ENCODE measurements at places on chromosomes 6 and 20. TPM values are rescaled to one million over a fixed set of nuclear protein-coding genes. Genes with fewer than 3 reads are reported as not detected.

GRCh38 chr6:147738516-147739162 is 230.1 kb downstream of the SAMD5 start:
- peaks cover 10% of the 10 kb centered on the region for H3K4me1 ChIP-seq
- no peak overlapping the region for H3K4me3 ChIP-seq
- no peak for DNase-seq
- no peaks in the 10 kb centered on the region for H3K36me3 ChIP-seq
- H3K27ac ChIP-seq: no peak overlapping the region

DNA sequence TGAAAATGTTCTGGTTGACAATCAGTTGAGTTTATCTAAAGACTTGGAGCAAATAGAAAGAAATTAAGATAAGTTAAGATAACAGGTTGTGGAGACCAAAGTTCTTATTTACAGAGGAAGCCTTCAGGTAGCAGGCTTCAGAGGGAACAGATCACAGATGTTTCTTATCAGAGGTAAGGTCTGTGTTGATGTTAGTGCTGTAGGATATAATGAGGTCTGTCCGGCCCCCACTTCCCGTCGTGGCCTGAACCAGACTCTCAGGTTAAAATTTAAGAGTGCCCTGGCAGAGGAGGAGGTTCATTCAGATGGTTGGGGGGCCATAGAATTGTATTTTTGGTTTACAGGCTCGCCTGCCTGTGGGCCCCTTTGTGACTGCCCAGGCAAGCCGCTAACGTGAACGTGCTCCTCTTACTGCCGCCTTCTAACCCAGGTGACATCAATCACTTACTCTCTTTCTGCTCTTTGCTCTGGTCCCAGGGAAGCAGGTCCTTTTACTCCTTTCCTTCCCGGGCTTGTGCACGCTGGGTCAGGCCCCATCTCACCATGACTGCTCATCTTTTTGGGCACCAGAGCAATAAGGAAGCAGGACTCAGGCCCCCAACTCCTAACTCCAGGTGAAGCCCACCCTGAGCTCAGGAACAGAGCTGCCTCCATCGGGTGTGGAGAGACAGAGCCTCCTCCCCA is 18.3 kb upstream of the UNC93A start:
- H3K4me3 ChIP-seq: no peak overlapping the region
- no peaks in the 10 kb centered on the region for H3K36me3 ChIP-seq
- no peaks in the 10 kb centered on the region for H3K4me1 ChIP-seq
- H3K27me3 ChIP-seq: peaks cover 7% of the 10 kb centered on the region
- DNase-seq: no peak

DNA sequence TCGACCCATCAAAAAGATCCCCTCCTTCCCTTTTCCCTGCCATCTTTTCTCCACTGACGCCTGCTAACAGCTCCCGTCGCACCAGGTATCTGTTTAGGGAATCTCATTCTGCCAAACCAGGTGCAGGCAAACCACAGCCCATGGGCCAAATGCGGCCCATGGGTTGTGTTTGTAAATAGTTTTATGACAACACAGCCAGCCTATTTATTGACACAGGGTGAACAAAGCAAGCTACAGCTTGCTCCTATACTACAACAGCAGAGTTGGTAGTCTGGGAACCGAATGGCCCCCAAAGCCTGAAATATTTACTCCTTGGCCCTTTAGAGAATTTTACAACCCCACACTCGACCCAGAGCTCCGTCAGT is 16.4 kb downstream of the NFATC2 start:
- no peak overlapping the region for H3K4me3 ChIP-seq
- H3K27me3 ChIP-seq: no peaks in the 10 kb centered on the region
- H3K27ac ChIP-seq: no peak overlapping the region

DNA sequence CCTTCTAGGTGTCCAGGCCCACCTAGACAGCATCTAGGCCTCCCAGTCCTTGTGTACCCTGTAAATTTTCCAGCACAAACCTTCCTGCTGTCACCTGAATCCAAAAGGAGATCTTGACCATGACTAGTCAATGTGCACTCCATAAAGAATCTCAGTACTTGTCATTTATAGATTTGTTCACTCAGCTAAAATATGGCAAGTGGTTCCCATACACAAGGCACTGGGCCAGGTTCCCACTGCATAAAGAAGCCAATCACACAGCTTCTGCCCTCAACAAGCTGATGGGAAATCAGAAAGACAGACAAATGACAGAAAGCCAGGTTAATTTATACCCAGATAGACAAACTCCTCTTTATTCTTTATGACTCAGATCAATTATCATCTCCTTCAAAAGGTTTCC is 526.8 kb downstream of the CD83 start:
- H3K4me3 ChIP-seq: no peak overlapping the region
- H3K27me3 ChIP-seq: no peaks in the 10 kb centered on the region
- DNase-seq: no peak
- no peaks in the 10 kb centered on the region for H3K36me3 ChIP-seq
- peaks cover 12% of the 10 kb centered on the region for H3K4me1 ChIP-seq

- H3K27me3 ChIP-seq: no peaks in the 10 kb centered on the region
- H3K4me1 ChIP-seq: peaks cover 49% of the 10 kb centered on the region
- no peak overlapping the region for H3K27ac ChIP-seq
- no peak for DNase-seq
- H3K4me3 ChIP-seq: no peak overlapping the region
- H3K36me3 ChIP-seq: no peaks in the 10 kb centered on the region
These were observed 12.5 kb downstream of the PLCB1 start for GRCh38 chr20:8144282-8145245.

DNA sequence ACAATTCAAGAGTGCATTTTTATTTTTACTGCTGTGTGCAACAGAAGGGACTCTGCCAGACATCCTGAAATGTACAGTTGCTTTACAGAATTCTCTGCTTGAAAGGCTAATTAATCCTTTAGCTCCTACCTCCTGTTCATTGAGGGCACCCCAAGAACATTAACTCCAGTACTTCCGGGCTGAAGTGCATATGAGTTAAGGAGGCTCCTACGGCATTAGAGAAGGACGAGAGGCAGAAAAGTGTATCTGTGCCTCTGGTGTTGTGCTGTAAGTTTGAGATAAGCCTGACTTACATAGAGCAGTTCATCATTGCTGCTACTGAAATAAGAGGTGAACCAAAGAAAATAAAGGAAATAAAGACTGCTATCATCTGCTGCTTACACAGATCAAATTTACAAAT is 609.3 kb upstream of the ADGRB3 start:
- DNase-seq: no peak
- H3K27me3 ChIP-seq: no peaks in the 10 kb centered on the region
- no peak overlapping the region for H3K4me3 ChIP-seq
- no peaks in the 10 kb centered on the region for H3K36me3 ChIP-seq

- no peaks in the 10 kb centered on the region for H3K4me1 ChIP-seq
- no peaks in the 10 kb centered on the region for H3K36me3 ChIP-seq
- no peak overlapping the region for H3K27ac ChIP-seq
- no peak overlapping the region for H3K4me3 ChIP-seq
- no peak for DNase-seq
- H3K27me3 ChIP-seq: no peaks in the 10 kb centered on the region
These were observed 191.3 kb upstream of the PROKR2 start for GRCh38 chr20:5508044-5508443.

GRCh38 chr6:74458536-74458935 is 747.3 kb downstream of the COL12A1 start:
- H3K27me3 ChIP-seq: no peaks in the 10 kb centered on the region
- DNase-seq: no peak

GRCh38 chr6:4635666-4636065 is 140.5 kb upstream of the CDYL start:
- H3K27me3 ChIP-seq: no peaks in the 10 kb centered on the region
- no peaks in the 10 kb centered on the region for H3K4me1 ChIP-seq
- no peaks in the 10 kb centered on the region for H3K36me3 ChIP-seq
- DNase-seq: no peak
- no peak overlapping the region for H3K4me3 ChIP-seq
- H3K27ac ChIP-seq: no peak overlapping the region

GRCh38 chr6:110652520-110652919 is 162.7 kb downstream of the CDK19 start:
- no peaks in the 10 kb centered on the region for H3K4me1 ChIP-seq
- H3K4me3 ChIP-seq: no peak overlapping the region
- DNase-seq: no peak
- no peak overlapping the region for H3K27ac ChIP-seq
- H3K27me3 ChIP-seq: no peaks in the 10 kb centered on the region

- H3K27ac ChIP-seq: peak overlapping the region; percentile 84
- no peak for DNase-seq
- no peaks in the 10 kb centered on the region for H3K36me3 ChIP-seq
These were observed 13.1 kb downstream of the ACSS1 start for GRCh38 chr20:25044660-25045342.

DNA sequence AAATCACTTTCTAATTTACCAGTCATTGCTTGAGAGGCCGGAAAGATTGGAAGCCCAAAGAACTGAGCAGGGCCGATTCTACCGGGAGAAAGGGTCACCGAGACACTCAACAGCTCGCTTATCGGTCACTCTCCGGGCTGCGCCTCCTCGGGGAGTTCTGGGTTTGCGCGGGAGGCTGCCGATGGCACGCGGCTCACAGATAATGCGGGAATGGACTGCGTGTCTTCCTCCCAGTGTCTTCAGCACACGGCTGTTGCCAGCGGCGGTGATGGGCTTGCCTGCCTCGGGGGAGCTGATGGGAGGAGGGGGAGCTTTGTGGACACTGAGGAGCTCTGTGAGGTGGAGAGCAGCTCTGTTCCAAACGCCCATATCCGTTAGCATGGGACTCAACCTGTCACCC is 314.6 kb downstream of the CDH4 start:
- H3K27ac ChIP-seq: no peak overlapping the region
- DNase-seq: no peak
- no peaks in the 10 kb centered on the region for H3K36me3 ChIP-seq
- H3K4me3 ChIP-seq: no peak overlapping the region
- H3K27me3 ChIP-seq: peaks cover under 1% of the 10 kb centered on the region

DNA sequence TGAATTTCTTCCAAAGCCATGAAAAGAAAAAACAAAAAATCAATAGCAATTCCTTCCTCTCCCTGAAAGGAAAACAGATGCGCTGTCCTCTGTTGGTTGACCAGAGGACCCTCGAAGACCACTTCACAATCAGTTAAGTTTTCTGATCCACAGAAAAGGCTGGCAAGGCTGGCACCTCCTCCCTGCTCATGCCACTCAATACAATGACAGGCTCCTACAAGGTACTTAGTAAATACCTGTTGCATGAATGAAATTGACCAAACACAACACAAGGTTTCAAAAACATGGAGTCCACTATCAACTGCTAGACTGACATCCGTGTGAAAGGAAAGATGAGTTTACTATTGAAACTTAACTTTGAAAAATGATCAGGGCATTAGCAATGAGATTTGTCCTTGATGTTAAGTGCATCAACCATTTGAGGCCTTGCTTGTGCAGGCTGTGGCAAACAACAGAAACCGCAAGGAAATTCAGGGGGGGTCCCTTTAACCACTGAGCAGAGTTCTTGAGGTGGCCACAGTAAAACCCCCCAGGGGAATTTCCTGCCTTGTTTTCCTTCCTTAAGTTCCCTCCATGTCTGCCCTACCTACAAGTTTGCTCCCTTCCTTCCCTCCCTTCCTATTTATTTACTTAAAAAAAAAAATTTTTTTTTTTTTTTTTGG is 27.9 kb upstream of the RTF2 start:
- no peak for DNase-seq
- H3K36me3 ChIP-seq: no peaks in the 10 kb centered on the region
- H3K4me3 ChIP-seq: no peak overlapping the region
- no peaks in the 10 kb centered on the region for H3K27me3 ChIP-seq

- H3K4me3 ChIP-seq: no peak overlapping the region
- no peaks in the 10 kb centered on the region for H3K27me3 ChIP-seq
- H3K36me3 ChIP-seq: no peaks in the 10 kb centered on the region
- H3K4me1 ChIP-seq: no peaks in the 10 kb centered on the region
These were observed 399.6 kb downstream of the PTPRT start for GRCh38 chr20:42790111-42790510.

- DNase-seq: no peak
- H3K27ac ChIP-seq: no peak overlapping the region
- H3K4me3 ChIP-seq: no peak overlapping the region
- H3K36me3 ChIP-seq: no peaks in the 10 kb centered on the region
- no peaks in the 10 kb centered on the region for H3K27me3 ChIP-seq
These were observed 3.4 kb upstream of the RNF217 start for GRCh38 chr6:124958759-124959354.

GRCh38 chr6:32689531-32690501 is 23.4 kb upstream of the HLA-DQB1 start:
- DNase-seq: no peak
- H3K4me3 ChIP-seq: no peak overlapping the region
- H3K4me1 ChIP-seq: no peaks in the 10 kb centered on the region

DNA sequence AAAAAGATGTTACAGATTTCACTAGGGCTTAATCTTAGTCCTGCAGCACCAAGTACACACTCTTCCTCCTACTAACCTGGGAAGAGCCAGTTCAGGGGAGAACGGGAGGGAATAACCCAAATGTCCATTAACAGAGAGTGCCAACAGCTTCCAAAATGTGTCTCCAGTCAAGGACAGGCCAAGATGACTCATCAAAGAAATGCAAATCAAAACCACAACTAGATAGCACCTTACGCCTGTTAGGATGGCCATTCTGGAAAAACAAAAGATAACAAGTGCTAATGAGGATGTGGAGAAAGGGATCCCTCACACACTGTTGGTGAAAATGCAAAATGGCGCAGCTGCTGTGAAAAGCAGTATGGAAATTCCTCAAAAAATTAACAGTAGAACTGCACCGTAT is 3.8 kb upstream of the MAS1L start:
- H3K4me3 ChIP-seq: no peak overlapping the region
- DNase-seq: no peak
- no peaks in the 10 kb centered on the region for H3K4me1 ChIP-seq
- H3K36me3 ChIP-seq: no peaks in the 10 kb centered on the region
- peaks cover 8% of the 10 kb centered on the region for H3K27me3 ChIP-seq

GRCh38 chr6:142845143-142845571 is 99.8 kb downstream of the HIVEP2 start:
- H3K36me3 ChIP-seq: no peaks in the 10 kb centered on the region
- H3K27me3 ChIP-seq: no peaks in the 10 kb centered on the region
- no peak for DNase-seq

DNA sequence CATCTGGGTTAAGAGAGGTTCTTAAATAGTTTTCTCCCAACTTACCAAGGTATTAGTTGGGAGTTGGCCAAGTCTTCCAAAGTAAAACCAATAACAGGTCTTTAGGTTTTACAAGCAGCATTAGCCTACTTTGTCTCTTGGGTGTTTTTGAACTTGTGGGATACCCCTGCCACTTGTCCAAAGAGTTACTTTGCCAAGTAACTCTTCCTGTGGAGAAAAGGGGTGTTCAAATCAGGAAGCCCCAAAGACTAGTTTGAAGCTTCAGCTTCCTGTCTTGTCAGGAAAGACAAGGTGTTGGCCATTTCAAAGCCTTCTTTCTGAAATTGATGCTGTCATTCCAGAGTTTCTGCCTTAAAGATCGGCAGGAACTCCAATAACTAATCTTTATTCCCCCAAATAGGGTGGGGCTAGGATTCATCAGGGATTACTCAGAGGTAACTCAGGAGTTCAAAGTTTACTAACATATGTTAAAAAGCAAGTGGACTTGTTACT is 822 bp downstream of the RAB22A start:
- H3K4me3 ChIP-seq: peak overlapping the region; percentile 99
- peak overlapping the region; percentile 87 for H3K27ac ChIP-seq
- no peak for DNase-seq
- no peaks in the 10 kb centered on the region for H3K36me3 ChIP-seq
- H3K27me3 ChIP-seq: no peaks in the 10 kb centered on the region

The MTO1 gene
- total RNA-seq: 34.2 TPM

The SYCP2L gene
- total RNA-seq: 0.37 TPM

The BTNL2 gene
- total RNA-seq: not detected

The CENPB gene
- total RNA-seq: 74.6 TPM

The BYSL gene
- total RNA-seq: 10.0 TPM

The THEMIS gene
- not detected for total RNA-seq

The OR2H2 gene
- not detected for total RNA-seq

The RPL10A gene
- total RNA-seq: 543 TPM

The BTN1A1 gene
- total RNA-seq: not detected

The CEP162 gene
- total RNA-seq: 3.8 TPM

The TUBB1 gene
- total RNA-seq: 0.17 TPM

Measured in heart right ventricle (tissue), 16 donors.